ENCODE measurements at places on chromosomes 12 and 14.
A peak's percentile ranks its signal among the peaks of the same experiment; 100 is the strongest.

DNA sequence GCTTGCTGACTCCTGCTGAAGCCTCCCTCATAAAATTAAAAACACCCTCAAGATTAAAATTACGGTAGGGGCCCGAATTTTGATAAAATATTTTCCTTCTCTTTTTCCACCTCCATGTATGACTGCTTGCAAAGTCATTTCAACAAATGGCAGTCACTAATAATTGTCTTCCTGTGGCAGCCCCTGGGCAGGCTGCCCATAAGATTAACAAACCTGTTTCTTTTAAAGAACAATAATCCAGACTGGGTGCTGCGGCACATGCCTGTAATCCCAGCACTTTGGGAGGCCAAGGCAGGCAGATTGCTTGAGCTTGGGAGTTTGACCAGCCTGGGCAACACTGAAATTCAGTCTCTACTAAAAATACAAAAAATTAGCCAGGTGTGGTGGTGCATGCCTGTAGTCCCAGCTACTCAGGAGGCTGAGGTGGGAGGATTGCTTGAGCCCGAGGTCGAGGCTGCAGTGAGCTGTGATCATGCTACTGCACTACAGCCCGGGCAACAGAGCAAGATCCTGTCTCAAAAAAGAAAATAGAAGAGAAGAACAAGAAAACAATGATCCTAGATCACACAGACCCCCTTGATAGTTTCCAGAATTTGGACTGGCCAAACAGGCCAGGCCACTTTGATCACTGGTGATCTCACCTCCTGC lies 8.7 kb downstream of the SAV1 start:
- DNase-seq: no peak

DNA sequence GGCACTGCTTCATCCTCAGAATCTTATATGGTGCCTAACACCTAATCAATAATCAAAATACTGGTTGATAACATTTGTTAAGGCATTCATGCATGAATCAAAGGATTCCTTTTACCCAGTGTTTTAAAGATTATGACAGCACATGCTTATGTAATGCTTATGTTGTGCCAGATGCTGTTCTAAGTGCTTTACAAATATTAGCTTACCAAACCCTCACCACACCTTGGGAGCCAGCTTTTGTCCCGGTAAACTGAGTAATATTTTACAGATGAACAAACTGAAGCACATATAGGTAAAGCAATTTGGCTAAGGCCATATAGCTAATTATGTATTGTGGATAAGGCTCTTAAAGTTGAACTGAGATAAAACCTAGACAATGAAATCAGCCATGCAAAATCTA lies 209.2 kb downstream of the ALX1 start:
- DNase-seq: no peak

DNA sequence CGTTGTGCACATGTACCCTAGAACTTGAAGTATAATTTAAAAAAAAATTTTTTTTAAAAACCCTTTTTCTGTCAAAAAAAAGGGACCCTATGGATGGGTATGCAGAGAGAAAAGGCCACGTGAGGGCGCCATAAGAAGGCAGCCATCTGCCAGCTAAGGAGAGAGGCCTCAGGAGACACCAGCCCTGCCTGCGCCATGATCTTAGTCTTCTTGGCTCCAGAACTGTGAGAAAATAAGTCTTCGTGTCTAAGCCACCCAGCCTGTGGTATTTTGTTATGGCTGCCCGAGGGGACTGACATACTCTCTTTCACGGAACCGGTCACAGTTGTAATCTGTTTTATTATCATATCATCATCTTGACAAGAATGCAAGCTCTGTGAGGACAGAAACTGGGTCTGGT lies 174.8 kb downstream of the EFCAB11 start:
- no peak for DNase-seq

- no peak for DNase-seq
These were observed 3.4 kb downstream of the KCNA5 start for GRCh38 chr12:5047094-5047493.

DNA sequence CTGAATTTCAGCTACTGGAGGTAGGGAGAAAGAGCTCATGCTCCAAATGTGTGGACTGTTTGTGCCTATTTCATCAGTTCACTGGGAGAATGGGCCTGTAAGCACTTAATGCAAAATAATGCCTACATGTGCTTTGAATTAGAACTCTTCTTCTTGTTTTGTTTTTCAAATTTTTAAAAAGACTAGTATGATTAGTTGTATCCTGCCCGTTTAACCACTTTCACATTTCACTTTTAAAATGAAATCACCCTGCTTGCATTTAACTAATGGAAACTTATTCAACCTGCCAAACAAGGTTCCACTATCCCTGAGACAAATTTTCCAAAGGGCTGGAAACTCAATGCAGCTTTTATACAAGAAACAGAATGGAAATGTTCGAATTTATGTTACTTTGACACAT lies 79.7 kb downstream of the SAMD4A start:
- DNase-seq: no peak

GRCh38 chr12:9244894-9245293 lies 36.7 kb upstream of the PZP start:
- peak; percentile 12 for DNase-seq

DNA sequence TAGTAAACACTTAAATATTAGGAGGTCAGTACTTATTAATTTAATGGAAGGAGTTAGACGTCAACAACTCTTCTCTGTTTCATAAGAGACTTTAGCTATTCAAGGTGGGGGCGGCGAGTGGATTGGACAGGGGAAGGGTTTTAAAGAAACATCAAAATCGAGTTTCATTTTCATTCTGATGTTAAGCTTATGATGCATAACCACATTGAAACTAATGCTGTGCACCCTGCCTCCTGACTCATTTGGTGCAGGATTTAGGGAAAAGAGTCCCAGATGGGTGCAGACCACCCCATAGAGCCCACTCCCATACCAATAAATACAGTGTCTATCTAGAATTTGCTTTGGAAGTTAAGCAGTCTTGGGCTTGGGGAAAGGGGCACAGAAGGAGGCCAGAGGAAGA lies 7.4 kb downstream of the ZBTB39 start:
- no peak for DNase-seq

DNA sequence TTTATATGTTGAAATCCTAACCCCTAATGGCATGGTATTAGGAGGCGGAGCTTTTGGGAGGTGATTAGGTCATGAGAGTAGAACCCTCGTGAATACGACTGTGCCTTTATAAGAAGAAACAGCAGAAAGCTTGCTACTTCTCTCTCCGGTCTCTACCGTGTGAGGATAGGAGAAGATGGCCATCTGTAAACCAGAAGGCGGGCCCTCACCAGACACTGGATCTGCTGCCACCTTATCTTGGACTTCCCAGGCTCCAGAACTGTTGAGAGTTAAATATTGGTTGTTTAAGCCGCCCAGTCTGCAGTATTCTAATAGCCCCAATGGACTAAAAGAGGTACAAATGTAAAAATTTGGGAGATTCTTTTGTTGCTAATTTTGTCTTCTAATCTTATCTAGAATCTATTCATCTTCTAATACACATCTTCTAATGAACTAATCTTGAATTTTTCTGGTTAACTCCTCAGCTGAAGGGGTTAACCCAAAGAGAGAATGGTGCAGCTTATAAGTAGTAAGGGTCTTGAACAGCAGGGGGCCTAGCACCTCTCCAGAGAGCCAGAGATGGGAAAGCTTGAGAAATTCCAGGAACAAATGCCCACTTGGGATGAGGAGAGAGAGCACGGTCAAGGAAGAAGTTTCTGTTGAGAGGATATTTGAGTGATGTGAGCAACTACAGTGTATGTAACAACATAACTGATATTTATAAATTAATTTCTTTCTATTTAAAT lies 264.0 kb upstream of the GRIP1 start:
- DNase-seq: no peak

GRCh38 chr12:132593938-132594358 lies 16.4 kb downstream of the LRCOL1 start:
- DNase-seq: peak; percentile 75

DNA sequence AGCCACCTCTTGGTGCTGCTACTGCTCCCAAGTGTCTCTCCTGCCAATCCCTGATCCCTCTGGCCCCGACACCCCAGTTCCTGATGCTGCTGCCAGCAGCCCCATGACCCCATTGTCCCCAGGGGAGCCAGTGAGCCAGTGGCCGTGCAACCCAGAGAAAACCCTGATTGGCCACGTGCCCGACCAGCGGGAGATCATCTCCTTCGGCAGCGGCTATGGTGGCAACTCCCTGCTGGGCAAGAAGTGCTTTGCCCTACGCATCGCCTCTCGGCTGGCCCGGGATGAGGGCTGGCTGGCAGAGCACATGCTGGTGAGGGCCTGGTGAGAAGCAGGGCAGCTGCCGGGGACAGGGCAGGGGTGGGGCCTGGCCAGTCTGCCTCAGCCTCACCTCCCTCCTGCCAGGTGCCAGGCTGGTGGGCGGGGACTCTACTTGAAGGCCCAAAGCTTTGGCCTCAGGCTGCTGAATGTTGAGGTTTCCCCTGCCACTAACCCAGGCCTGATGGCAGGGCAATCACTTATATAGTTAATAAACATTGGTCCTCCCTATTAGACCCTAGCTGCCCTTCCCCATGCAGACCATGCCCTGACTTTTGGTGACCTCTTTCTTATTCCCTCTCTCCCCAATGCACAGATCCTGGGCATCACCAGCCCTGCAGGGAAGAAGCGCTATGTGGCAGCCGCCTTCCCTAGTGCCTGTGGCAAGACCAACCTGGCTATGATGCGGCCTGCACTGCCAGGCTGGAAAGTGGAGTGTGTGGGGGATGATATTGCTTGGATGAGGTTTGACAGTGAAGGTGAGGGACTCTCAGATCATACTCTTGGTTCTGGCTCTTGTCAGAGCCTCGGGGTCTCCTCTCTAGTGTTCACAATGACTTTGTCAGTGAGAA lies 5.1 kb downstream of the PCK2 start:
- DNase-seq: peak; percentile 25

DNA sequence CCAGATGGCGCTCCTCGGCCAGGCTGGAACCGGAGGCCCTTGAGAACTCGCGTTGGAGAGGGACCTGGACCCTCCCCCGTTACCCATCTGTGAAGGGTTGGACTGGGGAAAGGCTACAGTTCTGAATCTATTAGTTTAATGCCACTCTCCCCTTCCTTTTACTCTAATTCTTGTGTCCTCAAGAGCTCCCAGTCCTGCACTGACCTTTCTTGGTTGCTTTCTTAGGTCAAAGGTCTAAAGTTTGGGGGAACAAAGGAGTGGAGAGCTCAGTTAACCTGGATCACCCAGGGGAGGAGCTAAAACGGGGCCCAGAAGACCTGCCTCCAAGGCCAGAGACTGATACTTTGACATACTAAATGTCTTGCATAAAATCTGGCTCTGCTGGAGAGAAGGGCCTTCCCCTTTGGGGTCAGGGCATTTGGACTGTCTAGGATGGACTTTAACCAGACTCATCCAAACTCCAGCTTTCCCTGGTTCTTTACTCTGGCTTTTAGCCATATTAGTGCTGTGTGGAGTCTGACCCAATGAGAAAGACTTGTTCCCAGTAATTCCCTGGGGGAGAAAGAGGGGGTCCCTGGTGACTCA lies 923 bp upstream of the MLF2 start:
- DNase-seq: no peak

DNA sequence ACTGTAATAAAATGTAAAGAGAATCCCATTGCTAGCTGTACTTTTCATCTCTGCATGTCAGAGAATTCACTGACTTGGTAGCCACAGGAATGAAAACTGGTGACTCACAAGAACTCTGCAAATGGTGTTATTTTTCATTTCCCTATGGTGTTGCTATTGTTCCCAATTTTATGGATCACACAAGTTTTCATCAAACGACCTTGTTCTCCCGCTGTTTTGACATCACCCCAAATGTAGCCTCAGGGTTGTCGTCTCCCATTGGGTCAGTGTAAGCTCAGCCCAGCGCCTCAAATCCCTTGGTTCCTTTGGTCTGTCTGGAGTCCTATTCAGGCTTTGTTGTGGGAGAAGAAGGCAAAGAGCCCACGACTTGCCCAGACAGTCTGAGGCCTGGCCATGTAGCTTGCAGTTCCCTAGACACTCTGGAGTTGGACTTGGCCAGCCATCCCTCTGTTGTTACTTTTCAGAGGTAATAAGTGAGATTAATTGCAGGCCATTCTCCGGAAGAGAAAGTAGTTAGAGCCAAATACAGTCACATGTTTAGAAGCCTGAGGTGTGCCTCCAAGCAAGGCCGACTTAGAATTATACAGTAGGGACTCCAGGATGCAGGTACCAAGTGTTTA lies 159.2 kb downstream of the TGFB3 start:
- no peak for DNase-seq

- DNase-seq: peak; percentile 75
These were observed 143.7 kb upstream of the DCN start for GRCh38 chr12:91326058-91327027.

DNA sequence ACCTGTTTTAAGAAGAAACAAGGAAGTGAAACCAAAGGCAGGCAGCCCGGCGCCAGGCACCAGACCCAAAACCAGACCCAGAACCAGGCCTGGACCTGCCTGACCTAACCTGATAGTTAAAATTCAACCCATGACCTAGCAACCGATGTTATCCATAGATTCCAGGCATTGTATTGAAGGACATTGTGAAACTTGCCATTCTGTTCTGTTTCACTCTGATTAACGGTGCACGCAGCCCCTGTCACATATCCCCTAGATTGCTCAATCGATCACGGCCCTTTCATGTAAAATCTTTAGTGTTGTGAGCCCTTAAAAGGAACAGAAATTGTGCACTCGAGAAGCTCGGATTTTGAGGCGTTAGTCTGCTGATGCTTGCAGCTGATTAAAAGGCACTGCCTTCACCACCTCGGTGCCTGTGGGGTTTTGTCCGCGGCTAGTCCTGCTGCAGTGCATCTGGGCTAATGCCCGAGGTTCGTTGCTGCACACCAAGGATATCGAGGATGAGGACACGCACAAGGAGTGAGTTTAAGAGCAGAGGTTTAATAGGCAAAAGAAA lies 262.5 kb upstream of the TMEM132C start:
- DNase-seq: no peak

GRCh38 chr12:122062832-122063693 lies 15.5 kb upstream of the MLXIP start:
- DNase-seq: no peak

DNA sequence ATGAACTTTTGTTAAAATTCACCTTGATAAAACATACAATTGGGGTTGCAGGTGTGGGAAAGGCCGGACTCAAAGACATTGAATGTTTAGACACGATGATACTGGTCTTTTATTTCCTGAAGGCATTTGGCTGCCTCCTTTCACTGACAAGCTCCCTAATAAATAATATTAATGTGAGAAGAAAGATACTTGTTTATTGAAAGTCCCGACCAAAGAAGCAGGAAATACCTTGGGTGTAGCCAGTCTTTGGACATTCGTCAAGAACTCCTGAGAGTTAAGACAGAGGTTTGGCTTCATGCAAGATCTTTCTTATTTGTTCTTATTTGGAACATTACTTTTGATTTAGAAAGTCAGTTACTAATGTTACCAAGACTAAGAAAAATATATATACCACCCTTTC lies 1133.8 kb upstream of the SEL1L start:
- no peak for DNase-seq

DNA sequence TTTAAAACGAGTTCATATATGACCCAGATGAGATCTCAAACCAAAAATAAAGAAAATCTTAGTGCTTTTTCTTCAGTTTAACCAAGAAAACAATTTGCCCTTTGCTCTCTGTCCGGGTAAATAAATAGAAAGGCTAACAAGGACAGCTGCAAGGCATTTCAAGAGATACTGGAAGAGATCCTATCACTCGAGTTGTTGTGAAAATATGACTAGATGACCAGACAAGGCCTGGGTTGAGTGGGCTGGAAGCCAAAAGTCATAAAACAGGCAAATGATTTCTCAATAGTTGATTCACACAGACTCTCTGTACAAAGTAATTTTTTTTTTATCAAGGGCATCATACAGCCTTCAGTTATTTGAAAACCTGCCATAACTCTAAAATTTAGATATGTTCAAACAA lies 55.9 kb upstream of the AVPR1A start:
- no peak for DNase-seq
